ENCODE measurements at places on chromosomes 5 and 9. TPM values are rescaled to one million over a fixed set of nuclear protein-coding genes. Genes with fewer than 3 reads are reported as not detected.

CTXN3 gene
- total RNA-seq: not detected

F2RL2 gene
- total RNA-seq: 0.10 TPM

CCNO gene
- 0.41 TPM for total RNA-seq

RAPGEF6 gene
- 20.0 TPM for total RNA-seq

- no peak for DNase-seq
- H3K4me3 ChIP-seq: no peak overlapping the region
- H3K27ac ChIP-seq: no peak overlapping the region
- no peaks in the 10 kb centered on the region for H3K27me3 ChIP-seq
- H3K36me3 ChIP-seq: no peaks in the 10 kb centered on the region
- H3K4me1 ChIP-seq: no peaks in the 10 kb centered on the region
These were observed 51.2 kb upstream of the BARHL1 start for GRCh38 chr9:132531195-132531594.

DNA sequence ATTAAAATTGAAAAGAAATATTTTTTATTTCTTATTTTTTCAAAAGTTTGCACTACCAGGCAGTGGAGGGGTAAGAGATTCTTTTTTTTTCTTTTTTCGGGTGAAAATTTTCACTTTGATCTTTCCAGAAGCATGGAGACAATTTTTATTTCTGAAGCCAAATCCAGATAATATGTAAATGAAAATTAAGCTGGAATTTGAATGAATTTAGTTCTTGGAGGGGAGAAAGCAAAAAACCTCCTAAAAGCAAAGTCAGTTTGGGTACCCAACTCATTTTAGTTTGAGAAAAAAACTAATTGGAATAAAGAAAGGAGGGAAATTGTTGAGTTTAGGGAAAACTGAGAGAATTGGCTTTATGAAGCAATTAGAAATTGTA, 872 bp downstream of the ZNF618 start:
- peak overlapping the region; percentile 3 for H3K27ac ChIP-seq
- no peaks in the 10 kb centered on the region for H3K27me3 ChIP-seq
- H3K36me3 ChIP-seq: no peaks in the 10 kb centered on the region
- H3K4me1 ChIP-seq: peaks cover 11% of the 10 kb centered on the region
- no peak for DNase-seq
- peak overlapping the region; percentile 72 for H3K4me3 ChIP-seq

- H3K36me3 ChIP-seq: peaks cover 3% of the 10 kb centered on the region
- H3K4me1 ChIP-seq: peaks cover 18% of the 10 kb centered on the region
- no peak for DNase-seq
- H3K27me3 ChIP-seq: peaks cover 94% of the 10 kb centered on the region
These were observed 3.3 kb upstream of the IRX1 start for GRCh38 chr5:3592298-3592697.

DNA sequence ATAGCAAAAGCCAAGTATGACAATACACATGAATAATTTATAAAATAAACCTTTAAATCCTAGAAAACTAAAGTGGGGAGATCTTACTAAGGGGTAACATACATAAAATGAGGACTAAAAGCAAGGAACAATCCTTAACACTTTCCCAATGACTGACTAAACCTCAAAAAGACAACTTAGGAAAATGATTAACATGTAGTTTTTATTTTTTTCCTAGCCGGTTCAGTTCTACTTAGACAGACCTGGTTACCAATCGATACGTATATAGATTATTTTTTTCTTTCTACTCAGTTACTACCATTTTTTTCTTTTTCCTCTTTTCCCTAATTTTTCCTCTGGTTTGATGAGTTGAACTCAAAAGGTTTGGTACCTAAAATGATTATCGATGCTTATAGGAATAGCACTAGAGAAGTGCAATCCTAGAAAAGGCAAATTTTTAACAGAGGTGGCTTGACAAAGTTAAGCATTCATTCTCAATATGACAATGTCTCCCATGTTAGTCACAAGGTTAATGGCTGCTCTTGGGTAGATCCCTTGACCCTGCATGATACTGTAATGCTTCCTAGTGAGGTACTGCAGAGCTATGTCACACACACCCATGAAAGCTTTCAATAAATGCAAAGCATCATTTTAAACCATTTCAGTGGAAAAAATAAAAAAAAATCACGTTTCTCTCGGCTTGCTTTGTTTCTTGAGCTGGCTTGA, 41.5 kb downstream of the FBXO4 start:
- no peaks in the 10 kb centered on the region for H3K4me1 ChIP-seq
- no peak for DNase-seq
- H3K4me3 ChIP-seq: no peak overlapping the region
- no peaks in the 10 kb centered on the region for H3K36me3 ChIP-seq
- no peak overlapping the region for H3K27ac ChIP-seq

GRCh38 chr5:179430193-179431175, 85.2 kb upstream of the ADAMTS2 start:
- H3K4me1 ChIP-seq: no peaks in the 10 kb centered on the region
- H3K36me3 ChIP-seq: no peaks in the 10 kb centered on the region
- no peaks in the 10 kb centered on the region for H3K27me3 ChIP-seq
- no peak for DNase-seq
- H3K4me3 ChIP-seq: no peak overlapping the region

DNA sequence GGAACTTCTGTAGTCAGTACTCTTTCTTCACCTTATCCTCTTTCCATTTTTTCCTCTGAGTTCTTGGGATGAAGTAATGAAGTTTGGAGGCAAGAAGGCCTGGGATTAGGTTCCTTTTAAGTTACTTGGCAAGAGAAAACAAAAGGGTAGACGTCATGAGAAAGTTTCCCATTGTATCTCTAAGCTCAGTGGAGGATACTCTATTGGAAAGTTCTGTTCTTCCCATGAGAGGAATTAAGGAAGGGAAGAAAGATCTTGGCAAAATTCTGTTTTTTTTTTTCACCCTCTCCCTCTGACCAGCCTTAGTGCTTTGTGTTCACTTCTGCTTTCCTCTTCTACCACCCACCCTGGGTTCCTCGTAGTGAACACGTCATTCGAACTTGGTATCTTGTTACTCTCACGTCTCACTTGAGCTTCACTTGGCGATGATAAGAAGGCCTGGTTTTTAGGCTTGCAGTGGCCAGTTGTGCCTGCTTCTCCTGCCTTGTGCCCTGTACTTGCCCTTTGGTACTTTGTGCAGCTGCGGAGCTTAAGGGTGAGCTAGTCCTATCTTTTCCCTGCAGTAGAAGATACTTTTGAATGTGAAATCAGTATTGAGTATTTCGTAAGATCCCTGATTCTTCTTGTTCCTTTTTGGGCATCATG, 67.0 kb downstream of the ARHGAP26 start:
- no peak overlapping the region for H3K4me3 ChIP-seq
- no peaks in the 10 kb centered on the region for H3K4me1 ChIP-seq
- no peak for DNase-seq
- H3K36me3 ChIP-seq: no peaks in the 10 kb centered on the region
- H3K27me3 ChIP-seq: no peaks in the 10 kb centered on the region

GRCh38 chr5:139473565-139473964, 2.8 kb downstream of the SMIM33 start:
- no peak for DNase-seq
- H3K27ac ChIP-seq: peak overlapping the region; percentile 29
- H3K4me3 ChIP-seq: peak overlapping the region; percentile 21
- H3K27me3 ChIP-seq: no peaks in the 10 kb centered on the region
- H3K4me1 ChIP-seq: peaks cover 9% of the 10 kb centered on the region

Measured in H1 (cell line).